ENCODE measurements at places on chromosomes 11 and 22. TPM values are rescaled to one million over a fixed set of nuclear protein-coding genes. Genes with fewer than 3 reads are reported as not detected.

DNA sequence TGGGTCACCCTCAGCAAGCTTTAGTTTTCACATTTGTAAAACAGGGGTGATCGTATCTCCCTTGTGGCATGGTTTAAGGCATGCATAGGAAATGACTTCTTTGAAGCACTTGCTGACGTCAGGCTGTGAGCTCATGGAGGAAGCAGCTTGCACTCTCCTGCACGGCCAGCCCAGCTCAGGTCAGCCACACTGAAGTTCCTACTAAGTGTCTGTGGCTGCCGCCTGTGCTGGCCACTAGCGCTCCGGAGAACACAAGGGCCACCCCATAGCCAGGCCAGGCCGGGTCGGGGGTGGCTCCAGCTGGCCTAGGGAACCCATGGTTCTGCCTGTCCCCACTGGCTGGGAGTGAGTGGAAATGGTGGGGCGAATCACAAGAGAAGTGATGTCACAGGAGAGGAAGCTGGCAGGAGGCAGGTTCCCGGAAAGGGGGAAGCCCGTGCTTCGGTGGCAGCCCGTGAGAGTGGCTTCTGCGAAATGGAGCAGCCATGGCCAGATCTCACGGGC is 28.2 kb downstream of the KCTD17 start:
- DNase-seq: peak; percentile 59

DNA sequence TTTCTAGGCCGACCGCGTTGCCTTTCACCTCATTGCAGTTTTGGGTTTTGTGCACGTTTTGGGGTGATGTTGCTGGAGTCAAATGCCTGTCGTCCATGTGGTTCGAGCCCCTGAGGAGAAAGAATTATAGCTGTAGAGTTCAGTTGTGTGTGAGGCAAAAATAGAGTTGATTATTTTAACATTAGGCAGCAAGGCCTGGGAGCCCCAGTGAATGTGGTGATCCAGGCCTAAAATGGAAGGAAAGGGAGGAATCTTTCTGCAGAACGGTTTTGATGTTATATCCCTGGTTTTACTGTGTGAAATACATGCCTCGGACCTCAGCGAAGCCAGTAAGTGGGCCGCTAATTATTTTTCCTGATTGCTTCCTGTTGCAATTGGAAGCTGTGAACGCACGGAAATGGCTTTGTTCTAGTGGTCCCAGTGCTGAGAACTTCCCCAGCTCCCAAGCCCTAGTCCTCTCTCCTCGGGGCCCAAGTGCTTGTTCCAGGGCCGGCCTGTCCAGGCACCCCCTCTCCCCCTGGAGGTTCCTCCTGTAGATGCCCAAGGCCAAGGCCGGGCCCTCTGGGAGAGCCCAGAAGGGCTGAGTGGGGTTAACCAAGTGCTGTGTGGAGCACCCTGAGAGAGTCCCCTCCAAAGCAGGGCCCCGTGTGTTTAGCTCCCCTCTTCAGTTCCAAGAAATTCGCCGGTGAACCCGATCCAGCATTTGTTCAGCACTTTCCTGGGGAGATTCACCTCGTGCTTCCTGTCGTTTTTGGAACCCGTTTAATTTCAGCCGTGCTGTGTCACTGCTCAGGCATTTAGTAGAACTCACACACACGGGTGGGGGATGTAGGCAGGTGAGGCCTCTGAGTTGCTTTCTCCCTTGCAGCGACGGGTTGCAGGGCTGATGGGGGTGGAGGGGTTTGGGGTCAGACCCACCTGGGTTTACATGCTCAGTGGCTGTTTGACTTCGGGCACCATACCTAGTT is 2.1 kb downstream of the LRP5 start:
- DNase-seq: no peak

DNA sequence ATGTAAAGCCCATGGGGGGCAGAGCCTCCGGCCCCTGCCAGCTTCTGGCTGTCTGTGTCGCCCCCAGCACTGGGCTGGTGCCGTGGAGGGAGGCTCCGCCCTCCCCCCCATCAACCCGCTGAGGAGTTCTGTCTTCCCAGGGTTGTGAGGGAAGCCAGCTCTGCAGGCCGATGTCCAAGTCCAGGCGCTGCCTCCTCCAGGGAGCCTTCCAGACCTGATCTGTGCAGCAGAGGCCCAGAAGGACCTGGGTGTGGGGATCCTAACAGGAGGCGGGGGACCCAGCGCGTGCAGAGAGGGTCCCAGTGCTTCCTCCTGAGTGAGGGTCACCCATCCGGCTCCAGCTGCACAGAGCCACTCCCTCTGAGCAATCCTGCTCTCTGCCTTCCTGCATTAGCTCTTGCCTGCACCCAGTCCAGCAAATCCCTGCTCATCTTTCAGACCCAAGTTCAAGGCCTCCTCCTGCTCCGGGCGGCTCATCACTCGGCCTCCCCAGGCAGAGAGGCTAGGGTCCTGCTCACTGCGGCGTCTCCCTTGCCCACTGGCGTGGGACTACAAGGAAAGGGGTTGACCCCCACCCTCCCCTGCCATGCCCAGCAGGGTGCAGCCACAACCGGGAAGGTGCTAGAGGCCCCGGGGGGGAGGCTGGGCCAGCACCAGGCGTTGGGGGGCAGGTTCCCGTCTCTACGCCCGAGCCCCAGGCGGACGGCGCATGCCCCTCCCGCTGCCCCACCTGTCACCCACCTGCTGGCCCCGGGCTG is 16.4 kb downstream of the PRR33 start:
- no peak for DNase-seq

Gene PRR33
- polyA plus RNA-seq: not detected

DNA sequence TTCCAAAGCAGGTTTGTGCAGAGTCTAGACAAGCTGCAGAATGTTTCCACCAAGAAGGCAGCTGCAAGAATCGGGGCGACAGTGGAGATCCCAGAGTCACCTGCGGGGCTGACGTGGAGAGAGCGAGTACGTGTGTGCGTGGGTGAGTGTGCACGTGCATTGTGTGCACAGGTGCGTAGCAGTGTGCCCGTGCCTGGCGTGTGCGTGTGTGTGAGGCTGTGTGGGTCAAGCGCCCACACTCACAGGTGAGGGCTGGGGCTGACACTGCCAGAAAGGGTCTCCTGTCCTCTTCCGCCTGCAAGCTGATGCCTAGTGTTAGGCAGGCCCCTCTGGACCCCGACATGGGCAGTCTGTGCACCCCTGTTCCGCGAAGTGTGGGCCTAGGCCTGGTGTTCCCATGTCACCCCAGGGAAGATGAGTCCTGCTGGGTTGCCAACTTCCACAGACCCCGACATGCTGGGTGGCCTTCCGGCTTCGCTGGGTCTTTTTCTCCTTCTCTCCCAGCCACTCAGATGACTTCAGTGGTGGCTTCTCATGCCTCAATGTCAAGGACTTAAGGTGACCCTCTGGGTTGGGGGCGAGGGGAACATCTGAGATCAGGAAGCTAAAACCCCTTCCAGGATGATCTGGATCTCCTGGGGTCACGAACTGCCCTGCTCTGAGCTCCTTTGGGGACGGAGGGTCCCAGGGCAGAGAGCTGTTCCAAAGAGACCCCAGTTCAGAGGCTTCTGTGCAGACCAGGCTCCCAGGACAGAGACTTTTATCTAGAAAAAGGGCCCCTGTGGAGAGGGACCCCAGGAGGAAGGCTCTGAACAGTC is 10.4 kb upstream of the SYT8 start:
- no peak for DNase-seq

DNA sequence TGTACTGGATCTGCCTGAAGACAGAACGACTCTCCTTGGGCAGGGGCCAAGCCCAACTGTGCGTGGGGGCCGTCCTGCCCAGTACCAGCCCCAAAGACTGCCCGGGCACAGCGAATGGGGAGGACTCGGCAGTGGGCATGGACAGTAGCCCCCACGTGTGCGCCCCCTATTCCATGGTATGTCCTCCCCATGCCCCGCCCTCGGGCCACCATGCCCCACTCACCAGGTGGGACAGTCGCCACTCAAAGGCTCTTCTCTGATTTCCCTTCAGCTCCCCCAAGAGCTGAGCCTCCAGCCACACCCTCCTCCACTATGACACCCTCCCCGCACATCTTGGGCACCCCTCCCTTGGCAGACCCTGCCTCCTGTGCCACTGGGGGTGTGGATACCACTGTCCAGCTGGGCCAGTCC is 43.5 kb downstream of the GNB1L start:
- DNase-seq: no peak

- no peak for DNase-seq
Measured at GRCh38 chr11:78359921-78360320, 57.7 kb downstream of the GAB2 start.

- DNase-seq: no peak
Measured at GRCh38 chr22:23803001-23803819, 16.4 kb downstream of the SMARCB1 start.

- no peak for DNase-seq
Measured at GRCh38 chr11:116396331-116396730, 376.5 kb downstream of the BUD13 start.

Gene HRAS
- 76.9 TPM for polyA plus RNA-seq

DNA sequence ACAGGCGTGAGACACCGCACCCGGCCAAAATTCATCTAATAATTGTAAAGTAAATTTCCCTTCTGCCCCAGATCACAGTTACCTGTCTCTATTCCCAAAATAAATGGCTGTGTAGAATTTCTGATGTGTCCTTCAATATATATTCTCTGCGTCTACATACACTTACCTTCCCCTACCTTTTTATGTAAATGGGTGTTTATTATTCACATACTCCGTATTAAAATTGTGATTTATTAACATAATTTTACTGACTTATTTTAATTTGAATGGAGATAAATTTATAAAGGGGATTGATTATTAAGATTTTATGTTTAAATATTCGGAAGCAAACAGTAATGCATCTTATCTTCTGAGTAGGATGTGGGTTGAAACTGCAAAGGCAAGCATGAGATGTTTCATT is 16.4 kb upstream of the ZNF280A start:
- no peak for DNase-seq

DNA sequence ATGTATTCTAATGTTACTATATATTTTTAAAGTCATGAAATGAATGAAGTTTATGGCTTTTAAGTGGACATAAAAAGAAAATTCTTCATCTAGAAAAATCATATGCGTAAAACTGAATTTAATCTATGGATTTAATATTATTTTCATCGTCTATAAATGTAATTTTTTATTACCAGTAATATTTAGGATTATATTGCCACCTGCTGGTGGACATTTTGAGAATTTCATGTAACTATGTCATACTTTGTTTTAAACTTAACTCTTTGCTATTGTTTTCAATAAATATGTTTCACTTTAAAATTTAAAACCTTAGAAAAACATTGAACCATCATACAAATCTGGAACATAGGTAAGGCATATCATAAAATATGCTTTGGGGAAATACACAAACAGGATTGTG is 66.5 kb upstream of the CEP126 start:
- peak; percentile 55 for DNase-seq

DNA sequence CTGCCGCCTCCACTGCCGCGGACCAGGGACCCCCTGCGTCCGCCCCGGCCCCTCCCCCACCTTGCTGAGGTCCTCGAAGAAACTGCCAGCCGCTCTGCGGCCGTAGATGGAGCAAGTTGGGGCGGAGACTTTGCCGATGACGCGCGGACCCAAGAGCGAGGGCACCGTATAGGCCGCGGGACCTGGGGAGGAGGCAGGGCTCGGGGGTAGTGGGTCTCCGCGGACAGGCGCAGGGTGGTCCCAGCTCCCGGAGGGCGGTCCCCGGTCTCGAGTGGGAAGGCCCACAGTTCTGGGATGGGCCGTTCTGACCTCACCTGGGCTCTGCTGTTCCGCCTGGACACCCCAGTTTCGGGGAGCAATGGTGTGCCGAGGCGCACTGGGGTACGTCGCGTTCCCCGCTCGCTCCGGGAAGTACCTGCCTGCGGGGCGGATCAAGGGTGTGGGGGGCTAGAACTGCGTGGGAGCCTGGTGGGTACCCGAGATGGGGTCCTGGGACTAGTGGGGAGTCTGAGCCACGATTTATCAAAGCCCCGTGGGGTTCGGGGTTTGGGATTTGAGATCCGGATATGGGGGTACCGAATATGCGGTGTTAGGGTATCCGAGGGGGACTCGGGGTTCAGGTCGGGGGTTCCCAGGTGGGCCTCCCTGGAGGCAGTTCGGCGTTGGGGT is 1.2 kb upstream of the TYMP start:
- peak; percentile 94 for DNase-seq

GRCh38 chr11:16049611-16050010 is 306.7 kb downstream of the SOX6 start:
- DNase-seq: no peak

GRCh38 chr22:36085476-36086169 is 57.0 kb upstream of the RBFOX2 start:
- DNase-seq: no peak

Gene NAALAD2
- polyA plus RNA-seq: not detected

DNA sequence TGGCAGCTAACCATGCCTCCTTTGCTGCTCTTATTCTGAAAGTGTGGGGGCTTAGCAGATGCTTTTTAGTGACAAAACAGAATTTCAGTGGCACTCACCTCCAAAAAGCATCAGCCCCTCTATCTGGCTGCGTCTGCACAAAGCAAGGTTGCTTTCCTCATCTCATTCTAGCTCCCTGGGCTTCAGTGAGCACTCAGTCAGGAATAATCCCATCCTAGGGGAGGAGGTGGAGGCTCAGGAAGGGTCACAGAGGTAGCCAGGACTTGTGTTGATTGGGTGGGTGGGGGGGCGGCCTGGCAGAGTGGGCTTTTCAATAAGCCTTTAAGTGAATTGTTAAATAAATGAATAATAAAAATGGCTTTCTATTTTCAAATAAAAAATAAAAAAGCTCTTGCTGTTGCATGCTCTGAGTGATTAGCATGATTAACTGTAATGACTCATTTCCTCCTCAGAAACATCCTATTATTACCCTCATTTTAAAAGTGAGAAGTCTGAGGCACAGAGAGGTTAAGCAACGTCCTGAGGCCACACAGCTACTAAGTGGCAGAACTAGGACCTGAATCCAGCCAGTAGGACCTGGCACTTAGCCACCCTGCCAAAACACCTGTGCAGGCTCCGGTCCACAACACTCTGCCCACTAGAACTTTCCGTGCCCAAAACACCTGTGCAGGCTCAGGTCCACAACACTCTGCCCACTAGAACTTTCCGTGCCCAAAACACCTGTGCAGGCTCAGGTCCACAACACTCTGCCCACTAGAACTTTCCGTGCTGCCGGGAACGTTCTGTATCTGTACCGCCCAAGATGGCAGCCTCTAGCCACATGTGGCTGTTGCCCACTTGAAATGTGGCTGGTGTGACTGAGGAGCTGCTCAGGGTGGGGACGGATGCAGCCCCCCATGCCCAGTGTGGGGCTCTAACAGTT is 5.5 kb downstream of the B3GAT1 start:
- peak; percentile 23 for DNase-seq

Gene IL18BP
- 0.44 TPM for polyA plus RNA-seq

Gene C11orf86
- polyA plus RNA-seq: not detected

Gene CAPN1
- polyA plus RNA-seq: 110 TPM

Gene OR51B5
- not detected for polyA plus RNA-seq

Gene SLC43A3
- 33.3 TPM for polyA plus RNA-seq
